SJCRH30 (cell line): ENCODE measurements at places on chromosomes 11 and 22. TPM values are rescaled to one million over a fixed set of nuclear protein-coding genes. Genes with fewer than 3 reads are reported as not detected.

The C11orf98 gene
- total RNA-seq, result 62.6 and 65.0 TPM in 2 replicates

The TTC36 gene
- total RNA-seq, result 0.47 TPM in 1 of 2 replicates, not detected in the other

- no peak for DNase-seq
- no peak overlapping the region for H3K4me3 ChIP-seq
- no peak overlapping the region for H3K27ac ChIP-seq
- no peaks in the 10 kb centered on the region for H3K4me1 ChIP-seq
- peaks cover 61% of the 10 kb centered on the region for H3K27me3 ChIP-seq
- no peaks in the 10 kb centered on the region for H3K36me3 ChIP-seq
Observed at GRCh38 chr22:49730656-49731055, 97.0 kb downstream of the BRD1 start.

DNA sequence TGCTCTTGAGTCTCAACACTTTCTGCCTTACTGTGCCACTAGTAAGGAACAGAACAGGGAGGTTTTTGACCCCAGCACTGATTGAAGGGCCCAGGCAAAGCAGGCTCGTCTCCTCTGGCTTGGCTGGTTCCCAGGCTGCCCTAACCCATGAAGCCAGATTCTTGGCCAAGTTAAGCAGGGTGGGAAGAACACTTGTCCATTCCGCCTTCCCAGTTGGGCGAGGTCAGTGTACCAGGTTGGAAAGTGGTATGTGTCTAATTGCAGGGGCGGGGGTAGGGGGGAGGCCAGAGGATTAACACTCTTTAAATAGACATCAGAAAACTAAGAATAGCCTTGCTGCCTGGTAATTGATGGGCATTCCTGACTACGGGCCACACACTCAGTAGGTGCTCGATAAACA, 14.4 kb downstream of the TIMP3 start:
- no peaks in the 10 kb centered on the region for H3K36me3 ChIP-seq
- DNase-seq, result no peak
- H3K4me3 ChIP-seq, result no peak overlapping the region
- H3K27me3 ChIP-seq, result no peaks in the 10 kb centered on the region
- H3K4me1 ChIP-seq, result no peaks in the 10 kb centered on the region

GRCh38 chr11:2736577-2737225, 36.9 kb upstream of the KCNQ1OT1 start:
- no peaks in the 10 kb centered on the region for H3K36me3 ChIP-seq
- no peak overlapping the region for H3K27ac ChIP-seq
- no peak for DNase-seq
- no peak overlapping the region for H3K4me3 ChIP-seq
